Hematopoietic multipotent progenitor cell treated with erythropoietin and hydrocortisone succinate and interleukin-3 and kit ligand, for 17 days (in vitro differentiated cells): ENCODE measurements at places on chromosomes 3 and 15.

- DNase-seq, result no peak
These were observed 798.4 kb downstream of the TUSC7 start for GRCh38 chr3:117507958-117508357.

- DNase-seq, result no peak
These were observed 83.6 kb downstream of the CCR1 start for GRCh38 chr3:46124216-46125177.

DNA sequence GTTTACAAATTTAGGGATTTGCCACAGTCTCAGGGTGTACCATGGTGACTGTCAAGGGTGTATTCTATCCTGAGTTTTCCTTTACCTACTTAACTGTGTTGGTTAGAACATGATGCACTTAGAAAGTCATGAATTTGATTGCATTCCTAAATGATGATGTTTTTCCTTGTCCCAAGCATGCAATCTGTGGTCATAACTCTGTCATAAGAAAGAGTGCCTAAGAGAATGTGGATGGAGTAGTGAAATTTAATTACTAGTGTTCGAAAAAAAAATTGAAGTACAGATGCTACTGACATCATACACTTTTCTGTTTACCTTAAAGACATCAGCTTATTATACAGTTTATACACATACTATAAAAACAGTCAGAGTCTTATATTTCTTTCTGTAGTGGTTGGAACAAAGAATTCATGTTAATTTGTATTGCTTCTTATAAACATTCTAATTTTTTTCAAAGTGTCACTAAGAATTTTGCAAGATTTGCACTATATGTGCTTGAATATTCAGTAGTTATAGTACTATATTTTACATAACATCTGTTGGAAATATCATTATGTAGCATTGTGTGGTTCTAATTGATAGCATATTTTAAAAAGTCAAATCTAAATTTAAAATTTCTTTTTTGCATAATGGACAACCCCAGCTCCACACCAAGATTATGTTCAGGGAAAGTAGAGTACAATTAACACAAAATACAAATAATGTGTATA is 231.3 kb upstream of the KCNMB2 start:
- no peak for DNase-seq

GRCh38 chr15:40367686-40368611 is 9.9 kb downstream of the DISP2 start:
- DNase-seq, result peak; percentile 83

- DNase-seq, result no peak
These were observed 850.3 kb downstream of the ROBO1 start for GRCh38 chr3:78917536-78917935.

GRCh38 chr3:104519468-104520227 is 847.1 kb upstream of the ALCAM start:
- DNase-seq, result no peak

DNA sequence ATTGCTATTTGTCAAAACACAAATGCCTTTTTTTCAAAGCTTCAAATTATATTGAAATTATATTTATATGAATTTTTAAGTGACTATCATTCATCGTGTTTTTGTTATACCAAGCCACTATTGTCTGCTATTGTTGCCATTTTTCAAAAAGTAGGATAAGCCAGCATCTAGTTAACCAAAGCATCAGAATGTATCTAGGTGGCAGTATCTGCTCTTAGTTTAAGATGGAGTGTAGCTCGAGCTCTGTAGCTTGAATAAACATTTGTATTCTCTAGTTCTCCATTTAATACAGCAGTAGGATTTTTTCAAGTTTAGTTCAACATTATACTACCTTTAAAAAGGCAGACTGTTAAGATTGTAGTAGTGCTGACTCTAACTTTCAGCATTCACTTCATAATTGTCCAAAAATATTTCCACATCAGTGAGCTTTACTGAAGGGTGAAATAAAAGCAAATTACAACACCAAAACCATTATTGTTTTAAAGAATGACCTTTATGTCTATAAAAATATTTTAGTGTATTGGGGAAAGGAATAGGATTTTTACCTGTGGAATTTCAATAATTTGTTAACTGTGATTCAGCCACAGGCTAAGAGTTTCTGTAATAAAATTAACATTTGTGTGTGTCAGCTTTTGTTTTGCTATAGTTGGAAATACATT is 19.6 kb upstream of the C15orf61 start:
- peak; percentile 18 for DNase-seq

DNA sequence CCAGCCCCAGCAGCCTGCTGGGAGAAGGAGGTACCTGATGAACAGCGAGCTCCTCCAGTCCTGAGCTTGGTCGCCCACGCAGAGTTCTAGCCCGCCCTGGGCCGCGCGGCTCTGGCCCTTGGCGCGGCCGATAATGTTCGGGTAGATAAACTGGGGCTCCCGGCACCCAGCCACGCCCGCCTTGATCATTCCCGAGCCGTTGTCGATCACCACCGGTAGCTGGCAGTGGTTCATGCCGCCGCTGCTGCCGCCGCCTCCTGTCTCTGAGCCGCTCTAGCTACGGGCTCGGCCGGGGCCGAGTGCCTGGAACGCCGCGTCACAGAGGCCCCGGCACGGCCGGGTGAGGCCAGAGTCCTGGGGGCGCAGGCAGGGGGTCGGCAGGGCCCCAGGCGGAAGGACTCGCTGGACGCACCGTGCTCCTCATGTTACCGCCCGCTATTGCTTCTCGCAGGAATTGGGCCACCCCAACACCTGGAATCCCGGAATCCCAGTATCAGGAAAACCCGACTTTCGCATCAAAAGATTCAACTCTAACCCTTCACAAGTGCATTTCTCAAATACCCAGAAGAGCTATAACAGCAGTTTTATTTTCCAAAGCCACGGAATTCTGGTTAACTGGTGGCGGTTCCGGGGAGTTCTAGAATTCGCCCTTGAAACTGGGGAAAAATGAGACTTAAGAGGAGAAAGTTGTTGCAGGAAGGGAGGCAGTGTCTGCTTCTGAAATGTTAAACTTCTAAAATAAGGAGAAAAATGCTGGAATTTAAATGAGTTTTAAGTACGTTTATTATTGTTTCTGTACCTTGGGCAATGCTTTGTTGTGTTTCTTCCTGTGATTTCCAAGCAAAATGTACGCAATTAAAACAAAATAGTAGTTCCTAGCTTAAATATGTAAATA is at the start of gene ACTRT3:
Gene ACTRT3 (minus strand): TSS at position 275 of the 895 bp plus-strand sequence. CDS start 41 bp downstream, at position 234.
- peak; percentile 89 for DNase-seq

DNA sequence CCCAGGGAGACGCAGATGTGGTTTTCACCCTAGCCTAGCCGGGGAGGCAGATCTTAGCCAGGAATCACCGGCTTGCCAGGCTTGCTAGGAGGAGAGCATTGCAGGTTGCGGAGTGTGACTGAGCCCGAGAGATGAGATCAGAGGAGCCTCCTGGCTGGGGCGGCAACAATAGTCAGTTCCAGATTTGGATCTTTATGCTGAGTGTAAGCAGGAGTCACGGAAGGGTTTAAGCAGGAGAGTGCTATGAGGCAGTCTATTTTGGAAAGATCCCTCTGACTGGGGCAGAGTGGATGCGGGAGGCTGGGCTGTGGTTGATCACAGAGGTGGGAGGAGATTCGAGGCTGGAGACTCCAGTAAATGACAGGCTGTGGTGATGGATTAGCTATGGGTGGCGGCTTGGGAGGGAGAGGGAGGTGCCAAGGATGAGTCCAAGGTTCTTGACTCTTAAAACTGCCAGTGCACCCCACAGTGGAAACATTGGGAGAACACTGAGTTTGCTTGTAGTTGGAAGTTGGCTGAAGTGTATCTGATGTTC is 10.4 kb upstream of the BAHD1 start:
- DNase-seq, result no peak

DNA sequence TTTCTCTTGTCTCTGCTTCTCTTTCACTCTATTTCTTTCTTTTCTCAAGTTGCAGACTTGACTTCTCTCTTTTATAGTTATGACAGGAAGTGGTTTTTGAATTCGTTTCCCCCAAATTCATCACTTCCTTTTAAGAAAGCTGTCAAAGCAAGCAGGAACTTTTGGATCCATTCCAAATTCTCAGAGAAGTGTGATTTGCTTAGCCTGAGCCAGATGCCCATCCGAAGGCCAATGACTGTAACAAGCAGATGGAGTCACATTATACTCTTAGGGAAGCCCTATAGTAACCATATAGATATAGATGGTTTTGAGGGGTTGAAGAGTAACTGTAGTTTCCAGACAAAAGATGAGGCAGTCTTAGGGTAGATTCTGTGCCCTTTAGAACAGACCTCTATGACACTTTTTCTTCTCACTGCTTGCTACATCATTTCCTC is 592.0 kb upstream of the KCNMB2 start:
- no peak for DNase-seq

GRCh38 chr3:149479621-149480325 is 5.3 kb downstream of the TM4SF4 start:
- no peak for DNase-seq

DNA sequence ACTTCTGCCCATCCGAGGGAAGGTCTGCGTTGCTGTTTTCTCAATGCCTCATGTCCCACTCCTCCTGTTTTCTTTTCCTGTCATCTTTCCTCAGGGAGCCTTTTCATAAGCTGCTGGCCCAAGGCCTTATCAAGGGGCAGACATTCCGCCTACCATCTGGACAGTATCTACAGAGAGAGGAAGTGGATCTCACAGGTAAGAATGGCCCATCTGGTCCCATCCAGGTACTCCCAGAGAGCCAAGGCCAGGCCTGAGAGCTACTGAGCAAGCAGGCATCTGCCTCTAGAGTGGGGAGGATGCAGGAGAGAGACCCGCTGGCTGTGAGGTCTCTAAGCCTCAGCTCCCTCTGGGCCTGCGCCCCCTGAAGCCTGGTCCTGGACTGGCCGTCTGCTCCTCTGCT is 81.5 kb upstream of the LIMD1 start:
- DNase-seq, result no peak

DNA sequence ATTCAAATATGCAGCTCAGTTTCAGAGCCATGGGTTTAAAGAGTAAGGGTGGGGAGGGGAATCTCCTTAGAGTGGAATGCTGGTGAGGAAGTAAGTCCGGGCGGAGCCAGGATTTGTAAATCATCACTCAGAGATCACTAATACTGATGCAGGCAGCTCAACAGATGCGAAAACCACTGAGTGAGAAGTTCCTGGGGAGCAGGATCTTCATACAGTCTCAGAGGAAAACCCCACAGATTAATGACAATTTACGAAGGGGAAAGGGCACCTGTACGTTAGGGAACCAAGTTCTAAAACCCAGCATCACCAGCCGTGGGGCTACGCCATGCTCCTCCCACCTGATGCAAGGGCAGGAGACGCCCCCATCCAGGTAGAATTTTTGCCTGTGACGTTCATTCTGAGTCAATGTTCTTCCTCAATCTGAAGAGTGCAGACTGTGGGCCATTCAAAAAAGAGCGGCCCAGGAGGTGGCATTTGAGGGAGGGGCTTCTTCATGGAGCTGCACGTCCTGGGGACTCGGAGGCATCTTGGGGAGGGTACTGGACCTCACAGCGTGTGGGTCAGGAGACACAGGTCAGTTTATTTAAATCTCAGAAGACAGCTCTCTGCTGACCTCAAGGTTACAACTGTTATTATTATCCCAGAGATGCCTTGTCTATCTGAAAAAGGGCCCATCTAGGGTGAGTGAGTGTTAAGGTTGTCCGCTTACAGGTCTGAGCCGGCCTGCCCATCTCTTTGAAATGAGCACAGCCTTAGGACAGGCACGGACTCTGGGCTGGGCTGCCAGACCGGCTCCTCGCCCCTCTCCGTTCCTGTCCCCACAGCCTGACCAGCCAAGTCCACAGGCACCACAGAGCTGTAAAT is 228.0 kb downstream of the XXYLT1 start:
- DNase-seq, result no peak

DNA sequence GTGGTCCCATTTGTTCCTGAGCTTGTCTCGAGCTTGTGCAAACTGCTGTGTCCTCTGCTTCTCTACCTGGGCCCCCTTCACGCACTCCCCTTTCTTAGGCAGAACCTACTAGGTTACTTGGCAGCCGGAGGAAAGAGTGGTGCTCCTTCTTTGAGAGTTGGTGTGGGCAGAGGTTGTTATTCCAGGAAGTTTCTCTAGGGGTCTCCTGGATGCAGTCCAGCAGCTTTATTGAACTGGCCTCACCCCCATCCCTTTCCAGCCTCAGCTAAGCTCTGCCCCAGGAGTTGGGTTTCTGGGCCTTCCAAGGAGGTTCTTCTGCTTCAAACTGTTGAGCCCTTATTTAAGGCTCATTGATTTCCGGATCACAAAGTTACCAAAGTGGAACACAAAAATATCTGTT is 103.2 kb downstream of the C3orf70 start:
- DNase-seq, result no peak
